ENCODE measurements at places on chromosomes 11 and 22.

- no peak for DNase-seq
Observed at GRCh38 chr11:121929581-121929980, 186.4 kb downstream of the BLID start.

DNA sequence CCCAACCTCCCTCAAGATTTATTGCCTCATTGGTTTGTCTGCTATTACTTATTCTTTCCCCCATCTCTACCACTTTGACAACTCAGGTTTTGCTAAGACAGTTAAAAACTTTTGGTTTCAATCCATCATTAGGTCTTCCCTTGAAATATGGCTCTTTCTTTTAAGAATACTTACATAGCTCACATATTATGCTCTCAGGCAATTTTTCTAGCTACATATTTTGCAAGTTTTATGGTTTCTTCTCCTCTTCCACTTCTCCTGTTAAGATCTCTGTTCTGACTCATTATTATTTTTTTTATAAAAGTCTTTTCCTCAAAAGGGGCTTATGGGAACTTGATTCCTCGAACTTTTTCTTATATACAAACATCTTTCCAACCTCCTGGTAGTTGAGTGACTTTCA lies 192.4 kb upstream of the MPPED2 start:
- DNase-seq, result no peak

GRCh38 chr22:37161443-37161842 lies 11.7 kb upstream of the IL2RB start:
- no peak for DNase-seq

- DNase-seq, result peak; percentile 61
Observed at GRCh38 chr11:110173811-110174644, 80.8 kb downstream of the ZC3H12C start.

GRCh38 chr11:119446434-119446833 lies 23.5 kb upstream of the THY1 start:
- no peak for DNase-seq

GRCh38 chr22:38180841-38181452 lies 683 bp downstream of the PLA2G6 start:
- no peak for DNase-seq

DNA sequence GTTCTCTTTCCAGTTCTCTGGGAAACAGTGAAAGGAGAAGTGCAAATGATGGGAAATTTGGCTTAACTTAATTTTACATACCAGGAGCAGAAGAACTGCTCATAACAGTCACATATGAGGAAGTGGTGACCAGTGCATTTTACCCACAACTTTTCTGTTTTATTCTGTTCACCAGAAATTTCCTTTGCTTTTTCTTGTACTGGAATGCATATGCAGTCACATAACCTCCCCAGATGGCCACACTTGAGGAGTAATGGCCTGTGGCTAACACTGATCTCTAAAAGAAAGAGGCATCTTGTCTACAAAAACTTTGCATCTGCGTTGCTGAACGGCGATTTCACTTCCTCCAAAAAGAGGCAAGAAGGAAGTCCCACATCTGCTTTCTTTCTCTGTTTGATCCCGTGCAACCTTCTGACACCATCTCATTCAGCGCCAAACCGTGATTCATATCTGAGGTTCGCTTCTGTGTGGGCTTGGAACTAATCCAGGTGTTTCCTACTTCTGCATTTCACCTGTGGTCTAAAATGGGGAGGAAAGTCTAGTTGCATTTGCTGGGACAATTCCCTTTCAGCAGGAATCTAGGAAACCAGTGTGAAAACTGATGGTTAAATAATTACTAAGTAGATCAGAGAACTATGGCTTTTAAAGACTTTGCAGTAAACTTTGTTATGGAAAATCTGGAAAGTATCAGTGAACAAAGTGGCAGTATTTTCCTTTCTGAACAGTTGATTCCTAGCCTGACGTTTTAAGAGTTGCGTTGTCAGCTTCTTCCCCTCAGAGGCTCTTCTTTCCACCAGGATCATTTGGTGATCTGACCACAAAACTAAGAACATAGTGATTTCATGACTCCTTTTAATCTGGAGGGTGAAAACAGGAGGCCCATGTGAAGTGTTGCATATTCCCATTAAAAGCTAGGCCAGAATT lies 4.2 kb upstream of the MPEG1 start:
- DNase-seq, result no peak

- no peak for DNase-seq
Observed at GRCh38 chr11:101974255-101974654, 57.9 kb upstream of the ANGPTL5 start.

DNA sequence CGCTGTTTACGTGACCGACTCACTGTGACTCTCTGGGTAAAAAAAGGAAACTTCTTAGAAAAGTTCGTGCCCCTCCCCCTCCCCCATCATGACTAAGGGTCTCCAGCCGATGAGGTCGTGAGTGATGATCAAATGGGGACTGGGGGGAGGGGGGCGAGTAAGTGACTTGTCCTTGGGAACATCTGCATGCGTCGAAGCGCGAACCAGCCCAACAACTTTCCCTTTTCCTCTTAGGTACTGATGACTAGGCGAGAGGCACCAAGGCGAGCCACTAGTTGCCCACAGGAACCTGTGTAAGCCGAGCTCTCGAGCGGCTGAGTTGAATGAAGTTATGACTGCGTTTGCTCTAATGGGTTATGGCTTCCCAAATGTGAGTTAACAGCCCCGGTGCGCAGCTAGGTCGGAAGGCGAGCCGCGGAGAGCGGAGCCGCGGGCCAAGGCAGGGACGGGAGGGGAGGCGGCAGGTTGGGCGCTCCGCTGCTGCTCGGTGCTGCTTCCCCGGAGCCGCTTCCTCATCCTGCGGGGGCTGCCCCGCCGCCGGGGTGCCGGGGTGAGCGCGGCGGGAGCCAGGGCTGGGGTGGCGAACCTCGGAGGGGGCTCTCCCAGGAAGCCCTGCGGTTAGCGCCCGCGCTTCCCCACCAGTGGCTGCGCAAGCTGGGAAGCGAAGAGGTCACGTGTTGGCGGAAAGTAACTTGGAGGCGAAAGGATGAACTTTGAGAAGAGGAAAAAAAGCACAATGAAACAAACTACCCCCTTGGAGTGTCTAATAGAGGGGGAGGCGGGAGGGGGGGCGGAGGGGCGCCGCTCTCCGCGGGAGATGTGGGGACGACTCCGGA lies 22.1 kb upstream of the BDNF start:
- no peak for DNase-seq

DNA sequence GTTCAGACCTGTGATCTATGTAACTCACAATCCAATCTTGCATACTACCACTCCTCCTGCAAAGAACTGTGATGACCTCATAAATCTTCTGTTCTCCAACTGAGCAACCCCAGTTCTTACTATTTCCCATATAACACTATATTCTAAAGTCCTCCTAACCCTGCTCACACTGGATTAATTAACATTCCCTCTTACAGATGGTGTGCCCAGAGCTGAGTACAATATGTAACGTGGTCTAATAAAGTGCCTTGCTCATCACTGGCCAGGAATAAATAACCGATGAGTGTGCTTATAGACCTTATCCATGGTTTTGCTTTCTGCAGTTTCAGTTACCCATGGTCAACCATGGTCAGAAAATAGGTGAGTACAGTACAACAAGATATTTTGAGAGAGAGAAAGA lies 28.6 kb downstream of the PRCP start:
- no peak for DNase-seq

- DNase-seq, result no peak
Observed at GRCh38 chr11:76750067-76750466, 33.1 kb upstream of the TSKU start.

GRCh38 chr11:70307176-70307575 lies 36.7 kb downstream of the PPFIA1 start:
- no peak for DNase-seq

DNA sequence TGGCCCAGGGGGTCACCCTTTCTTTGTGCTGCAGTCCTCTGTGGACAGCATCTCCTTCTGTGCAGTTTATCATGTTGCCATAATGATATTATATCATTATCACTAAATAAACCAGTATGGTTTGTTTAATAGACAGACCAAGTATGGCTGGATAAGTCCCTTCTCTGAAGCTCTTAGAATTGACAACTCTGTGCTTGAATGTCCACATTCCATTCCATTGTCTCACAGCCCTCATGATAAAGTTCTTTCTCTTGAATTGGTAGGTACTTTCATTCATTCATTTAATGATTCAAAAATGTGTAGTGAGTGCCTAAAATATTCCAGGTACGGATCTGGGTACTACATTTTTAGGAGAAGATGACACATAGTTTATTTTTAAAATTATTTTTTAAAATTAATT lies 7.8 kb downstream of the RPS6KA4 start:
- DNase-seq, result no peak

- DNase-seq, result no peak
Observed at GRCh38 chr11:83583757-83584366, 297.7 kb upstream of the CCDC90B start.

- no peak for DNase-seq
Observed at GRCh38 chr22:39814899-39815298, 78.7 kb downstream of the ENTHD1 start.

- DNase-seq, result no peak
Observed at GRCh38 chr11:4068962-4069361, 25.6 kb upstream of the RRM1 start.

GRCh38 chr11:117092951-117093590 lies 5.2 kb downstream of the SIK3 start:
- no peak for DNase-seq

GRCh38 chr11:100205926-100206325 lies 481.2 kb upstream of the ARHGAP42 start:
- no peak for DNase-seq

DNA sequence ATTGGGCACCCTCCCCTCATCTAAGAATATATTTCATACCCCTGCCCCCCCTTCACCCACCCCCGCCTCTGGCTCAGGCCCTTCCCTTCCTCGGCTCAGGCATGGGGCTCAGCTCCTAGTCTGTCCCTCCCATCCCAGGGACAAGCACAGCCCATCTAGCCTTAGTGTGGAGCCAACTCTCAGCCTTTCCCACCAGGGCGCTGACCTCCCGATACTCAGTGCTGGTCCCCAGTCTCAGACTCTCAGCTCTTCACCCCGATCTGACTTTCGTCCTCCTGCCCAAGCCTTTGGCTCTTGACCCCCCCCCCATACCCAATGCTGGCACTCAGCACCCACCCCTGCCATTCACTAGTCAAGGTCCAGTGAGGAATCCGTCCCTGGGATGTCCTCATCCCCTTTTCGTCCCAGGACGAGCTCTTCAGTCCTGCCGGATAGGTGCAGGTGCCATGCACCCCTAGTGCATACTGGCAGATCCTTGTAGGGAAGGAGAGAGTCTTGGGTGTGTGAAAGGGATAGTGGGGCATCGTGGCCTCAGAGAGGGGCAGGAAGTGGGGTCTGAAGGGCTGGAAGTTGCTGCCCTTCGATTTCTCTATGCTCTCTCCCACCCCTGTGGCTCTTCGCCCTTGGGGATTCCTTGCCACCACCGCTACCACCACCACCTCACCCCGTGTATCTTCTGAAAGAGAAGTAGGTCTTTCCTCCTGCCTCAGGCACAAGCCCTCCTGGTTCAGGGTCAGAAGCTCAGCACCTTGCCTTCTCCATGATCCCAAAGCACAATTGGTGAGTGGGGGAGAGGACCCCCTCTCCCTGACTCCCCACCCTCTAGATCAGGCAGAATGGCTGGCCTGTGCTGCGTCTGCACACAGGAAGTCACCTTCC lies 2.4 kb downstream of the TPBGL start:
- DNase-seq, result no peak

DNA sequence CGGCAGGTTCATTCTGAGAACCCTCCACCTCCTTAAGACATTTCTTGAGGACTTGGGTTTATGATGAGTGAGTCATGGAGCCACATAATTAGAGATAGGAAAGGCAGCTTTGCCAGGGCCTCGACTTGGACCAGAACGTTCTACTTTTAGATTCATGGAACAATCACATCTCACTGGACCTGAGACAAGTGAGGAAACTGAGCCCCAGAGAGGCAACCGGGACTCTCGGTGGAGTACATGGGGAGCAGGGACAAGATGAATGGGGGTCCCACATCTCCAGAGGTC lies 59.5 kb downstream of the LINC01488 start:
- DNase-seq, result no peak

DNA sequence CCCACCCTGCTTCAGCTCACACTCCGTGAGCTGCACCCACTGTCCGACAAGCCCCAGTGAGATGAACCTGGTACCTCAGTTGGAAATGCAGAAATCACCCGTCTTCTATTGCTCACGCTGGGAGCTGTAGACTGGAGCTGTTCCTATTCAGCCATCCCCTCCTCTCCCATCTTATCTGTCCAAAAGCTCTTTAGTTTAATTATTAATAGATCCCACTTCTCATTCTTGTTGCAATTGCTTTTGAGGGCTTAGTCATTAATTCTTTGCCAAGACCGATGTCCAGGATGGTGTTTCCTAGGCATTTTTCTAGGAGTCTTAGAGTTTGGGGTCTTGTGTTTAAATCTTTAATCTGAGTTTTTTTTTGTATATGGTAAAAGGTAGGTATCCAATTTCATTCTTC lies 116.8 kb downstream of the TRIM44 start:
- no peak for DNase-seq

DNA sequence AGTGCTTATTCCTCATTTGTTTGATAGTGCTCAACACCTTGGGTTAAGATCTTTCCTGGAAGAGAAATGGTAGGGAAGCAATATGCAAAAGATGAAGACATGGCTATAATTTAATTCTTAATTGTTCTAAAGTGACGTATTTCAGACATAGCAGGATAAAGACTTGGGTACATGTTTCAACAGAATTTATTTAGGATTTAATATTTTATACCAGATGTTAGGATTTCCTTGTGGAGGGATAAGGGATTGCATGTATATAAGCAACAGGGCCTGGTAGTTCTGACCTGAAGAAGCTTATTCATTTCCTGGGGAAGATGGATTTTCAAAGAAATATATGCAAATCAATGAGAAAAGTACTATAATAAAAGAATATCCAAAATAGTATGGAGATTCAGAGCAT lies 163.8 kb downstream of the FAT3 start:
- no peak for DNase-seq

GRCh38 chr22:27998511-27999410 lies 79.7 kb upstream of the PITPNB start:
- no peak for DNase-seq

- DNase-seq, result no peak
Observed at GRCh38 chr11:121341609-121342008, 49.0 kb downstream of the SC5D start.

DNA sequence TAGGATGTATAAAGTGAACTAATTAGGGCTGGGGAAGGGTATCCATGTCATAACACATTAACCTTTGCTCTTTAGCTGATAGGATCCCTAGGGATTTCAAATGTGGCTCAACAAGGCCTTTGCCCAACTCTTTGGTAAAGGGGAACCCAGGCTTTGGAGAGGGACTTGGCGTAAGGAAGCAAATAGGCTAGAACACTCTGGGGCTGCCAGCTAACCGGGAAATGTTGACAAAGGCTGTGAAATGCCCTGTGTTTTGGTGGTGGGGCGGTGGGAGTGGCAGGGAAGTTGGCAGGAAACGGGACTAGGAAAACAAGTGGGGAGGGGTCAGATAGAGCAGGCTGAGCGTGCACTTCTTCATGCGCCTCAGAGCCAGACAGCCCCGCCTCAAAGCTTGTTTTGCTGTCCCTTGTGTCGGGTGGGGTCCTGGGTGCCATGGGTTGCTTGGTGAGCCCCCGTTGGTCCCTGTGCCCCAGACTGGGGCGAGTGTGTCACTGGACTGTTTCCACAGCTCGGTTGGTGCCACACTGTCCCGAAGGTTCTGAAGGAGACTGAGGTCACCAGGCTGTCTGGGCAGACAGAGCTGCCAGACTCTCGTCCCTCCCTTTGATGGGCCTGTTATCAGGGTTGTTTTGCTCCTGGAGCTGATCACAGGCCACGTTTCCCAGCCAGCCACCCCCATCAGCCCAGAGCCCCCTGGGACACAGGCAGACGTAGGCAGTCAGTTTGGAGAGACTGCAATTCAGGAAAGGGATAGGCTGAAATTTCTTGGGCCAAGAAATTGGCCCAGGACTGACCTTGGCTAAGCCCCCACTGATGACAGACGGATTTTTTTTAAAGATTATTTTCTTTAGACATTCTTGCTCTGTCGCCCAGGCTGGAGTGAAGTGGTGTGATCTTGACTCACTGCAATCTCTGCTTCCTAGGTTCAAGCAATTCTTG lies 19.6 kb downstream of the KCTD21 start:
- DNase-seq, result no peak

Measured in activated CD8-positive, alpha-beta memory T cell treated with anti-CD3 and anti-CD28 coated beads, Interleukin-2, amount 50 U/mL, for 4 hours (primary cell).